Nucleus accumbens (tissue), 56 donors: ENCODE measurements at places on chromosomes 12 and 14.

DNA sequence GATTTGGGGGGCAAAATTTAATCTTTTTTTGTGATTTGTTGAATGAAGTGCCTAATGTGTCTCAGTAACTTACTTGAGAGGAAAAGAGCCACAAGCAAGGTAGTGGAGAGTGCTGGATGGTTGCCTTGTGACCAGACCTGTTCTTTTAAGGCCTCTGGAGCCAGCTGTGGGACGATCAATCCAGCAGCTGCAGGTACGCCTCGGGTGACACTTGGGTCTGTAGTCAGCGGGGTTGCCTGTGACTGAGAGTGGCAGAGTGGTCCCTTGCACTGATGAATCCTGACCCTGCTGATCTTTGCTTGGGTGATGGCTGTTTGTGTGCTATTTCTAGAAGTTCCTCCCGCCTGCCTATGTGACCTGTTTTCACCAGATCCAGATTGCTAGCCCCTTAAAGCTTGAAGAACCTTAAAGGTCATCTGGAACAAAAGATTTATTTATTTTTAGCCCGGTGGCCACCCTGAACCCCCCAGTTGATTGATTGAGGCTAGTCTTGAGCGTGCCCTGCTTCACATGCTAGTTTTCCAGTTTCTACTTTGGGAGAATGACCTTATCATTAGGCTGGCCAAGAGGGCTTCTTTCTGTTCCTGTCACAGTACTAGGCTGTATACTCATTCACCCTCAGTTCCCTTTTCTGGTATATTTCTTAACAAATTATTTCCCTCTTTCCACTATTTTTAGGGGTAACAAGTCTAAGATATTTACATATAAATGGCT is 23.2 kb downstream of the PRKCH start:
- no peak for DNase-seq

DNA sequence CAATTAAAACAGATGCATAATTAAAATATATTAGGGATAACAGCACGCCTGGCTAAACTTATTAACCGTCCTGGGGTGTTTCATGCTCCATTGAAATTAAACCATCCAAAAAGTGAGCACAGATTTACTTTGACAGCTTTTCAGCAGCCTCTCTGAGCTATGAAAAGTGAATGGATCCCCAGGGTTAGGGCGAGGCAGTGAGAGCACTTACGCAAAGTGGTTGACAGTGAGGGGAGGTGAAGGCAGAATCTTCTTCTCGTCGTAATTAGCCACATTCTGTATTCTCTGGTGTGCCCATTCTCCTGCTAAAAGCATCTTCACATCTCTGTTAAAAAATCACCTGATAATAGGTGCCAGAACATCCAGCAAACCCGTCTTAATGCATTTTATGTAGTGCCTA is 1.9 kb downstream of the TMTC2 start:
- no peak for DNase-seq

- DNase-seq: no peak
Measured at GRCh38 chr12:33926095-33926494, 96.2 kb upstream of the ALG10 start.

DNA sequence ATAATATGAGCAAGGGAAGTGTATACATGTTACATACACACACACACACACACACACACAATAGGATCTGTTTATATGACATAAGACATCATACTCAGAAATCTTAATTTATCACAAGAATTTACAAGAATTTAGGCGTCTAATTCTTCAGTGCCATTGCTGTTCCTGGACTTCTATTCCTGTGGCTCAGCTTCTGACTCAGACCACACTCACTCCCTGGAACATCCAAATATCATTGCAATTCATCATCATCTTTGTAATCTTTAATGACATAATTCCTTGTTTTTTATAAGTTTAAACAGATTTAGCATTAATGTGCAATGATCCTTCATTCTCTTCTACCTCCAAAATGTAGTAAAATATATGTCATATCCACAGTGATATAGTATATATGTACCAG is 544.2 kb downstream of the FOXG1 start:
- DNase-seq: no peak

GRCh38 chr12:126545411-126545810 is 1480.2 kb downstream of the AACS start:
- no peak for DNase-seq

DNA sequence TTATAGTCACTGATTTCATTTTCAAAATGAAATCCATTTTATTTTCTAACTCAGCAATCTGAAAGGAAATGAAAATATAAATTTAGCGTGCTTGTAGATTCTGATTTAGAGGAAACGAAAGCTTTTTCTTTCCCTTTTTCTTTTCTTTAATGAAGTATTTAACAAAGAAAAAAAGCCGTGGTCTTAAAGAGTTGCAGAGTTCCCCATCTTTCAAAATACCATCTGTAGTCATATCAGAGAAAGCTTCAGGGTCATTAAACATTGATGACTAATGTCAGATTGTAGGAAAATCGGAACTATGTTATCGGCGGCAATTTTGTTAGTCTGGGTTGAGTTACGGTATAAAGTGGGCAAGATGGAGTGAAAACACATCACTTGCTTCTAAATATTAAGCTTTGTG is 32.3 kb downstream of the DRAM1 start:
- DNase-seq: no peak

- no peak for DNase-seq
Measured at GRCh38 chr12:27394676-27395075, 51.9 kb upstream of the SMCO2 start.

DNA sequence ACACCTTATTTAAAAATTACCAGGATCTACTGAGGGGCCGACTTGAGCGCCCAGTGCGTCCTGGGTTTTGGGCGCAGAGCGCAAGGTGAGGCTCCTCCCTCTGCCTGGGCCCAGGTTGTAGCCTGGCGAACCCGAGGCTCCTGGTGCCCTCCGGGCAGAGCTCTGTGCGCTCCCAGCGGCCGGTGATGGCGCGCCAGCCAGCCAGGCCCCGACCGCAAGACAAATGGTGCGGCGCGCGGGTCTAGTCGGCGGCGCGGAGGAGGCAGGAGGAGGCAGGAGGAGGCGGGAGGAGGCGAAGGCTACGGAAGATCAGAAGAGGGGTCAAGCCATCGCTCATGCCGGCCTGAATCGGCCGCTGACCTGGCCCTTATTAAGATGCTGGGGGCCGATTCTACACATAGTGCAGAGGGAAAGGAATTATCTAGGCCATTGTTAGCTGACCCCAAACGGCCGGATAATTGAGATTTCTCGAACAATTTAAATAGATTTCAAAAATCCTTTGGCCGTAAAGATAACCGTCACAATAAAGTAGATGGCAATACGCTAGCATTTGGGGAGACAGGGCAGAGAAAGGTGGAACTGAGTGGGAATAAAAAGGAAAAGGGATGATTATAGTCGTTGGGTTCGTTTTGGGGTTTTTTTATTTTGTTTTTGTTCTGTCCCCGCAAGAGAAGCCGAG is 2.8 kb downstream of the TBX5 start:
- DNase-seq: no peak

- DNase-seq: peak; percentile 22
Measured at GRCh38 chr14:76810953-76811400, 1.7 kb downstream of the ANGEL1 start.

- DNase-seq: no peak
Measured at GRCh38 chr14:25522116-25522515, 472.2 kb upstream of the STXBP6 start.

GRCh38 chr14:23173031-23173430 is 10.4 kb downstream of the SLC7A8 start:
- DNase-seq: no peak

DNA sequence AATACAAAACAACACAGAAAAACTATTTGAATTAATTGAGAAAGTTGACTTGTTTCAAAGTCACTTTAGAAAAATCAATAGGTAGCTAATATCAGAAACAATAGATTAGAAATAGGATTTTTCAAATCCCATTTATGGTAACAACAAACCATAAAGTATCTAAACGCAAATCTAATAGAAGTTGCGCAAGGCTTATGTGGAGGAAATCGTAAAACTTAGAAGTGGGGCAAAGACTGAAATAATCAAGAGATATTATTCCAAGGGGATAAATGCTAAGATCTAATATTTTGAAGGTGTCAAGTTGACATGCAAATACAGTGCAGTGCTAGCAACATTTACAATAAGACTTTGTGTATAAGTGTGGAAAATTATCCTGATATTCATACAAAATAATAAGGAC is 87.2 kb downstream of the TRHDE start:
- no peak for DNase-seq

GRCh38 chr14:51219473-51220448 is 20.3 kb upstream of the TMX1 start:
- no peak for DNase-seq

DNA sequence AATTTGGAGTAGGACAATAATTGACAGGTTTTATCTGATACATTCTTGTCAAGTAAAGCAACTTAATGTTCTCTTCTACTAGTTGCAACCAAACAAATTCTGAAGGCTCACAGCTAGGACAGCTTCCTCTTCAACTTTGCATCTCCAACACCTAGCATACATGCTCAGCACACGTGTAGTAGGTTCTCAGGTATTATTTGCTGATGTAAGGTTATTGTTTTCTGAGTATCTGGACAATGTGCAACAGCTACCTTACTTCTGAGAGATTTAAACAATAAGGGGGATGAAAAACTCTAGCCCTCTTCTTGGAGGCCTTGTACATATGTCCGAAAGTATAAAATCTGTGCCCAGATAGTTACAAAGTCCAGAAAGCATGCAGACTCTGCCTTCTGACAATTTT is 15.5 kb upstream of the FLRT2 start:
- DNase-seq: no peak
